GM12892 (cell line): ENCODE measurements at places on chromosomes 4 and X.

DNA sequence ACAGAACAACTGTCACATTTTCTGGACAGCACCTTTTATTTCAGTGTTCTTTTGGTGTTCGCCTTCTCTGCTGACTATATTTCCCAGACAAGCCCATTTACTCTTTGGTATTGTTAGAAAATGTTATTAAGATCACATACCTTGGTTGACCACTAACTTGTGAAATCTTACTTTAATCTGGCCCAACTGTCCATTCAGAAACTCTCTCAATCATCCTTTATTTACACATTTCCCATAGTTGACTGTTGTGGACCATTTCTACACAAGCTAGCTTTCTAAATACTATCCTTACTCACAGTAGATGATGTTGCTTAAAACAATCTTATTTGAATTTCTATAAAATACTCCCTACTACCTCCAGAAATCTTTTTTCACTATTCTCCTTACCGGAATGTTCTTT, 64.7 kb downstream of the QRFPR start:
- DNase-seq = no peak

GRCh38 chrX:112837531-112837930, 3.1 kb downstream of the AMOT start:
- DNase-seq = no peak

DNA sequence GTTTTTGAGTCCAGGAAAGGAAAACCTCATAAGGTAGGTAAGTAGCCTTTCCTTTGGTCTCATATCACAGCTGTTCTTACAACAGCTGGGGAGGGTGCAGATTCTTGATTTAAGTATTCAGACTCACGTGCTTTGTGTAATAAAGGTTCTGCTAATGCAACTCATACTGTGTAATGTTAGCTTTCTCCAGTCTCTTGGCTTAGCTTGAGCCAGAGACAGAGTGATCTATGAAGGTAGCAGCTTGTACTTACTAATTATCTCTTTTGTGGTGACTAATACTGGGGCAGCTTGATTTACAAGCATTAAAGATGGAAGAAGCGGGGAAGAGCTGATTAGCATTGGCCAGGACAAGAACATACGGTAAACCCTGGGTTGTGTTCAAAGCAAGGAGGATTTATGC, 80.3 kb downstream of the LNX1 start:
- no peak for DNase-seq

GRCh38 chrX:31223817-31224216, 152.0 kb upstream of the FTHL17 start:
- no peak for DNase-seq

GRCh38 chr4:58275856-58276255, 1165.7 kb upstream of the IGFBP7 start:
- no peak for DNase-seq

DNA sequence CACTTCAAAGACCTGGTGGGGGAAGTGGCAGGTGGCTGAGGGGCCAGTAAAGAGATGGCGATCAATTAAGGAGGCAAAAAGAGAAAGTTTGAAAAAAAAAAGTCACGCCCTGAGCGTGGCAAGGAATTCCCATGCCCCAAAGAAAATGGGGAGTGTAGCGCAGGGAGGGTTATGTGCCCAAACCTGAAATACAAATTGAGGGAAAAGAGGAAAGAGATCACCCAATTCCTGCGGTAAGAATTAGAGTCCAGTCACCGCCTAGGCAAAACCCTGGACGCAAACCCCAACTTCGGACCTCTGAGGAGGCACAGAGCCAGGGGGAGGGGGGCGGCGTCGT, 595 bp downstream of the ENOX2 start:
- DNase-seq = no peak

GRCh38 chr4:122815248-122815647, 11.4 kb upstream of the FGF2 start:
- no peak for DNase-seq
